ENCODE measurements at places on chromosomes 1 and 21.

GRCh38 chr1:55951291-55951690 is 628.1 kb downstream of the PLPP3 start:
- no peak for DNase-seq

DNA sequence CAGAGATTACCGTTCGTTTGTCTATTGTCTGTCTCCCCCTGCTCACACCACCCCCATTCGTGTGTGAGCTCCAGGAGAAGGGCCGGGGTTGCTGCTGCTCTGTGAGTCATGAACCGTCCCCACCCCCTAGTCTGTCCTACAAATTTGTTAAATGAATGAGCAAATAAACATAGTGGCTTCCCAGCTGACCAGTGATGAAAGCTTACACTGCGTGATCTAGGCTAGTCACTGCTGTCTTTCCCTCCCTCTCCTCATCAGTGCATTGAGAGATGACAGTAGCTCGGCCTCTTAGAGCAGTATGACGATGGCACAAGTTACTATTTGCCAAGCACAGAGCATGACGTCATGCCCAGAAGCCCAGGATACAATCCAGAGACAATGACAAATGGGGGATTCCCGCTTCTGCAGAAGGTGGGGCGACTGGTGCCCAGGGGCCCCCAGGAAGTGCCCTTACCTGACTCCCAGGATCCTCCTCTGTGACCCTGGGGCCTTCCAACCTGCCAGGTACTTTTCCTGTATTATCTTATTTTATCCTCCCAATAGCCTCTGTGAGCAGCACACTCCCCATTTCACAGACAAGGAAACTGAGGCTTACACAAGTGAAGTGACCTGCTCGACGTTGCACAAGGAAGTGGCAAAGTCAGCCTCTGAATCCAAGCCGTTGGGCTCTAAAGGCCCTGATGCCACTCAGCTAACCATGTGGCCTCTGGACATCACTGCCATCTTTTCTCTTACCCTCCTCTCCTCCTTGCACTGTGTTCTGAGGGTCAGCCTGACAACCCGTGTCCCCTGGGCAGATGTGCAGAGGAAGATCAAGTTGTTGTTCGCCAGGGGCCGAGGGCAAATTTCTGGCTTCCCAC is 8.6 kb upstream of the EPHA2 start:
- DNase-seq = no peak

GRCh38 chr1:11800756-11801433 is 4.9 kb downstream of the MTHFR start:
- no peak for DNase-seq

DNA sequence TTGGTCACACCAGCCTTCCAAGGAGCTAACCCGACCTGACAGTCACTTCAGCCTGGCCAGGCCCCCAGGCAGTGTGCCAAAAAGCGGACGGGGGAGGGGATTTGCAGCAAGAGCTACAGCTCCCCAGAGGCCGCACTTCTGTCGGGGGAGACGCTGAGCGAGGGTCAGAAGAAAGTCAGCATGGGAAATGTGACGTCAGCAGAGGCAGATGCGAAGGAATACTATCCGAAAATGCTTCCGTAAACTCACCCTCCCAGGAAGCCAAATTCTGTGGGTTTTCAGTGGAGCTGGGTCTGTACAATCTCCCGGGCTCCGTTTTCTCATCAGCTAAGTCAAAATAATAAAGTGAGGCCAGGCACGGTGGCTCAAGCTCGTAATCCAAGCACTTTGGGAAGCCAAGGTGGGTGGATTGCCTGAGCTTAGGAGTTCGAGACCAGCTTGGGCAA is 28.5 kb upstream of the ECE1 start:
- DNase-seq = no peak

DNA sequence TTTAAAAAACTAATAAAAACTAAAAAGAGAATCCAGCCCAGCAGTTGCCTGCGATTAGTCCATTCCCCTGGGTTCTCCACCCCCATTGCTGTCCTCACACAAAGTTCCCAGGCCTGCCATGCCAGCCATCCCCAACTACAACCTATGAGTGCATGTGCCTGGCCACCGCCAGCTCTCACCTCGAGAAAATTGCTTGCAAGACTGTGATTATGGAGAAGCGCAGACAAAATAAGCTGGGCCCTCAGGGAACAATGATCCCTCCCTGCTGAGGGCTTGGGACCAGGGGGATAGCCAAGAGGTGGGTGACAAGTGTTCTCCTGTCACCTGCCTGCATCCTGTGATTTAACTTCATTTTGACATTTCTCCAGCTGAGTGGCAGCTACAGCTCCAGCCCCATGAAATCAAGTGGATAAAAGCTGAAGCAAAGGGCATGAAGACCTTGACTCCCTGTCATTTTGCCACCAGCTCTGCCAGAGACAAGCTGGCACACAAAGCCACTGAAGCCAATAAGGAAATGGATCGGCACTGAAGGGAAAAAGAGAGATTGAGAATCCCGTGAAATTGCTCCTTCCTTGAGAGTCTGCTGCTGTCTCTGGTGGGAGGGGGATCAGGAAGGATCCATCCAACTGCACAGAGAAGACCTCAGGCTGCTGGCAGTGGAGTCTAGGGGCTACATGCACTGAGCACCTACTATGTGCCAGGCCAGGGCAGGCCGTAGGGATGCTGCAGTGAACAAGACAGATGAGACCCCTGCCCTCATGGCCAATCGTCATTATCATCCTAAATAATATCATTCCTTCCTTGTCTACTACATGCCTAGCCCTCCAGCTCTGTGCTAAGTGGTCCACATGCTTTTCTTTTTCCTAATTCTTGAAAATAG is 40.7 kb downstream of the MATN1 start:
- DNase-seq = no peak

GRCh38 chr1:44822981-44823451 is 14.7 kb downstream of the BTBD19 start:
- no peak for DNase-seq

- DNase-seq = no peak
These were observed 22.1 kb downstream of the PSEN2 start for GRCh38 chr1:226892524-226892875.

- DNase-seq = no peak
These were observed 11.8 kb downstream of the BATF3 start for GRCh38 chr1:212687811-212688210.

DNA sequence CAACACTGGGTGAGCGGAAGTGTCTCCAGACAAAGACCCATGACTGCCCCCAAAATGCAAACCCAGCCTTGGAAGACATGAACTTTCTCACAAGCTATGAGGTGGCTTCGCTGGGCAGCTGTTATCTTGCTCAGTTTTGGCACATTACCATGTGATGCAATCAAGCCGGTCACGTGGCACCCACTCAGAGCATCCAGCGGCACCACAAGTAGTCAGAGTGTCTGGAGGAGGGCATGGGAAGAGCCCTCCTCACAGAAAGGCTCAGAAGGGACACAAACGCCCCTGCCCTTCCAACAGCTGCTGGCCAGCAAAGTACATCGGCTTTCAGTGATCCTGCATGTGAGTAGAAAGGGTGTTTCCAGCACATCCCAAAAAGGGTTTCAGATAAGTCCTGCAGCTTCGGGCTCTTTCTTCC is 145.5 kb upstream of the IRF2BP2 start:
- DNase-seq = no peak

GRCh38 chr1:172616195-172616594 is 42.7 kb upstream of the FASLG start:
- no peak for DNase-seq

DNA sequence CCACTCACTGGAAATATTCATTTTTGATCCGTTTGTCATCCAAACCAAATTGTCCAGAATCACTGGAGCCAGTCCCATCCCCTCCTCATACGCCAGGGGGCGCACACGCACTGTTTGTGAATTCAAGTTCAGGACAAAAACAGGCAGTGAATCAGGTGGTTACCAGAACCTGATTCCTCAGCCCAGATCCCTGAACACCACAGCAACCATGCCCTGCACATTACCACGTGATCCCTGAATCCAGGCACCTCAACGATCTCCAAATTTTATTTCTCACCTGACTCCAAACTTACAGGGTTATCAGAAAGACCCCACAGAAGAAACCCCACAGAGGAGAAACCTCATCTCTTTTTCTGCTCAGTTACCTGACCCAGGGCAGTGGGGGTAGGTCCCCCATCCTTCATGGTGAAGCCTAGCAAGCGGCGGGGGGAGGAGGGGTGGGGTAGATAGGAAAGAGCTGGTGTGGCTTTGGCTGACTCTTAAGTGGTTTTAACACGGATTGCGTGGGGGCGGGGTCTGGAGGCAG is 1.4 kb upstream of the PTPRF start:
- DNase-seq = peak; percentile 83

DNA sequence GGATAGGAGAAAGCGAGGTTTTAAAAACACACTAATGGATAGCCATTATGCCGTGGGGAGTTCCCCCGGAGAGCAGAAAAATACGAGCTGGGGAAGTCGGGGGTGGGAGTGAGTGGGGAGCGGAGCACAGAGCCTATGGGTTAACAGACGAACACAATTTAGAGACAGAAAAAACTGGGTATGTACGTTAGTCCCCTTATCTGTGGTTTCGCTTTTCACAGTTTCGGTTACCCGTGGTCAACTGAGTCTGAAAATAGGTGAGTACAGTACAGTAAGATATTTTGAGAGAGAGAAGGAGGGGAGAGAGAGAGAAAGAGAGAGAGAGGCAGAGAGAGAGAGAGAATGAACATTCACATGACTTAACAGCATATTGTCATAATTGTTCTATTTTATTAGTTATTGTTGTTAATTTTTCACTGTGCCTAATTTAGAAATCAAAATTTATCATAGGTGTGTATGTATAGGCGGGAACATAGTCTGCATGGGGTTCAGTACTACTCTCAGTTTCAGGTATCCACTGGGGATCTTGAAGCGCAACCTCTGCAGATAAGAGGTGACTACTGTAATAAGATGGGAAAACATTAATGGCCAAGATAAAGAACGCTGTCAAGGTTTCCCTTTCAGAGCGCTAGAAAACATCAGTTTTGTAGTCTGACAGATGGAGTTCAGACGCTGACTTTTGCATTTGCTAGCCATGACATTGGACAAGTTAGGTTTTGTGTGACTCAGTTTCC is 125.6 kb upstream of the LMO4 start:
- no peak for DNase-seq

DNA sequence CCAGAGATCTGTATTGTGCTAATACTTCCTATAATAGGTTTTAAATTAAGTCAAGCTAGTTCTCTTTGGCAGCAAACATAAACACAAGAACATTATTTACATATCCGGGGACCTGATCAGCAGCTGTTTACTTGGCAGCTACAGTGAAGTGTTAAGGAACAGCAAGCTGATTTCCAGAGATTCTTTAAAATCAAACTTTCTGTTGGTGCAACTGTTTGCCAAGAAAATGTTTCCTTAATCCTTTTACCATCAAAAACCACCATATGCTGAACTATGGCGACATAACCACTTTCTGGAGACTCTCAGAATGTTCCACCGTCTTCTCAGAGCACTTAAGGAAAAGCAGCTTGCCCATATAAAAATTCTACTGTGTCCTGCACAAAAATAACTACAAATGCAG is 107.0 kb upstream of the KRTAP19-8 start:
- DNase-seq = no peak
